ENCODE measurements at places on chromosomes 3 and 15.

DNA sequence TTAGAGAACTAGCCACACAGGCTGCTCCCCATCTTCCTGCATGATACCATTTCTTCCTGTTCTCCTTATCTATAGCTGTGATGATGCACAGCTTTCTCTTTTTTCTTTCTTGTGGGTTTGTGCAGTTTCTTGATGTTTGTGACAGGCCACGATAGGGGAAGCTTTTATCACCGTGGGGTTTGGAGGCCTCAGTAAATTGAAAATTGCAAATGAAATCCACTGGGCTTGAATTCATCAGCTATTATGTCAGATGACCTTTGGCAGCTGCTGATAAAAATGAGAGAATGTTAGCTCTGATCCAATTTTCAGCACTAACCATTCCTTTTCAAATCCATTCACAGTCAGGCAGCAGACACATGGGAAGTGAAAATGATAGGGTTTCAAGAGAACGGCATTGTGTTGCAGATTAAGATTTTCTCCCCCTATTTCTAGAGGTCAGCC lies 176.9 kb upstream of the SOX2 start:
- DNase-seq = no peak

- peak; percentile 39 for DNase-seq
Measured at GRCh38 chr3:61561374-61562041, at the start of gene PTPRG. Gene PTPRG, plus strand, starts transcription at chr3:61561571. Its CDS starts 717 bp downstream, at chr3:61562288.

- DNase-seq = no peak
Measured at GRCh38 chr3:138687236-138687635, 78.7 kb downstream of the FAIM start.

GRCh38 chr3:50441424-50442217 lies 61.8 kb downstream of the CACNA2D2 start:
- no peak for DNase-seq

GRCh38 chr3:128753715-128754114 lies 27.7 kb downstream of the RAB7A start:
- no peak for DNase-seq

GRCh38 chr3:111989061-111989678 lies 9.6 kb upstream of the TAGLN3 start:
- peak; percentile 39 for DNase-seq

DNA sequence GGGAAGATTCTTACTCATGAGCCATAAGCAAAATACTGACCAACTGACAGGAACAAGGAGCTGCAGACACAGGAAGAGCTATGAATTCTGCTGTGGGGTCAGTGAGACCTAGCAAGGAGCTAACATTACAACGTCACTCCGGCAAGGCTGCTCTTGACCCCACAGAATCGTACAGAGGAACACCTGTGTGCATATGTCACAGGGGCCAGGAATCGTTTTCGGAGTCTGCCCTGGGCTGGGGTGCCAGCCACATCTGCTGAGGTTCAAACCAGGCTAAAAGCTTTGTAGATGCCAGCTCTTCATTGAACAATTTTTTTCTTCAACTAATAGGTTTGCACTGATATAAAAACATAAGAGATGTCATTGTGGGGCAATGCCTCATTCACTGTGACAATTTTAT lies 82.6 kb downstream of the LRRK1 start:
- no peak for DNase-seq

GRCh38 chr15:68634122-68634482 lies 55.3 kb downstream of the CORO2B start:
- no peak for DNase-seq

All from cerebellar nuclear complex (tissue), 1 donor.